ENCODE measurements at places on chromosomes 3 and 15.
A peak's percentile ranks its signal among the peaks of the same experiment; 100 is the strongest.

GRCh38 chr3:99909714-99910495 lies 92.2 kb downstream of the CMSS1 start:
- DNase-seq: no peak

GRCh38 chr3:851098-851790 lies 241.6 kb upstream of the CNTN6 start:
- no peak for DNase-seq

GRCh38 chr3:36707623-36708409 lies 56.5 kb downstream of the DCLK3 start:
- peak; percentile 4 for DNase-seq

DNA sequence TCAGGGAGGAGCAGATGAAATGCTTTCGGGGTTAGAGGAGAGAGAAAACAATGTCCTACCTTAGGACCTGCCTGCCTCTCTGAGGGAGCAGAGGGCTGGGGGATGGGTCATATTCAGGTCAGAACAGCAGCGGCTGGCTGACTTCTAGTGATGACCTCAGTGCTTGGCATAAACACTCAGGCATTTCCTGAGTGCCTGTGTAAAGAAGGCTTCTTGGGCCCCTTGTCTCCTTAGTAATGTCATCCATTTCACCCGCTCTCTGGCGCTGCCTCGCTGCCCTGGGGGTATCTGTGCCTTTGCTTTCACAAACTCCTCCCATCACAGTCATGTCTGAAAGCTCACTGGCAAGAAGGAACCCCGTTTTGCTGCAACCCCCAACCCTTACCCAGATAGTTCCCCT lies 82.9 kb upstream of the GSK3B start:
- no peak for DNase-seq

- DNase-seq: no peak
Observed at GRCh38 chr15:36877796-36878683, 222.3 kb downstream of the MEIS2 start.

Measured in AG04449 (cell line).